ENCODE measurements at places on chromosomes 4 and X.
A peak's percentile ranks its signal among the peaks of the same experiment; 100 is the strongest.

GRCh38 chrX:2395261-2395992 lies 105.3 kb downstream of the DHRSX start:
- no peak for DNase-seq

- peak; percentile 33 for DNase-seq
Measured at GRCh38 chr4:5399790-5400421, 308.5 kb downstream of the EVC2 start.

DNA sequence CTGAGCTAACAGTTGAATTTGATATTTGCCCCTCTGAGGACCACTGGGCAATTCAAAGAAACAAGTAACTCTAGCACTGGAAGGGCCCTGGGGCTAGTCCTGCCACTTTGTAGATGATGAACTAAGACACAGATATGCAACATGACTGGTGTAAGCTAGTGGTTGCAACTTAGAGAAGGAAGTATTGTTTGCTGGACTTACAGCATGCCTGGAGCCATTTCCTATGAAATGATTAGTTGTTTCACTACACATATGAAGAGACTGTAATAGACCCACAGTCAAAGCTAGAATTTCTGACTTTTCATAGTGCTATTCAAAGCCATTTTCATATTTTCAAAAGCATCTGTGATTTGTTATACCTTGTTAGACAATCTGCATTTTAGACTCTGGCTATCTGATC lies 96.2 kb downstream of the TSPAN7 start:
- no peak for DNase-seq

GRCh38 chr4:54654753-54655152 lies 3.0 kb upstream of the KIT start:
- no peak for DNase-seq

DNA sequence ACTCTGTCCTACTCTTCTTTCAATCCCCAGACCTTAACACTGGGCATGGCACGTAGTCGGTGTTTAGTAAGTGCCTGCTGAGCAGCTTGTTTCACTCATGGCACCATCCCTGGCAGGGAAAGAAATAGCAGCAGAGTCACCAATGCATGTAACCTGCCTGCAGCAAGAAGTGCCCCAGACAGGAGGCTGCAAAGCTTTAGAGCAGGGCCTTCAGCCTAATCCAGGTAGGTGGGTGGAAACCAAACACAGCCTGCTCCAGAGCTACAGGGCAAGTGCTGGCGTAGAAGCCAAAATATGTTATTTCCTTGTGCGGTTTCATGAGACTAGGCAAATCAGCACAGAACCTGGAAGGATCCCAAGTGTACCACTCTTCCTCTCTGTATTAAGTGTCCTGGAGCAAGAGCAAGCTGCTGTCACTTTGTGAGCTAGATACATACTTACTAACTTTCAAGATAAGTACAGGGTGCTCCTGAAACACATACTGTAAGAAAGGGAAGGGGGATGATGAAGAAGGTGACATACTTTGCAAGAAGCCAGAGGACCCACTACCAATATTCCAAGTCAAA lies 5.5 kb downstream of the PROM1 start:
- no peak for DNase-seq

- DNase-seq: no peak
Measured at GRCh38 chrX:53288189-53288588, 6.8 kb upstream of the IQSEC2 start.

- no peak for DNase-seq
Measured at GRCh38 chr4:102454268-102454667, 46.9 kb upstream of the NFKB1 start.
